ENCODE measurements at places on chromosomes 6 and 20. TPM values are rescaled to one million over a fixed set of nuclear protein-coding genes. Genes with fewer than 3 reads are reported as not detected.

DNA sequence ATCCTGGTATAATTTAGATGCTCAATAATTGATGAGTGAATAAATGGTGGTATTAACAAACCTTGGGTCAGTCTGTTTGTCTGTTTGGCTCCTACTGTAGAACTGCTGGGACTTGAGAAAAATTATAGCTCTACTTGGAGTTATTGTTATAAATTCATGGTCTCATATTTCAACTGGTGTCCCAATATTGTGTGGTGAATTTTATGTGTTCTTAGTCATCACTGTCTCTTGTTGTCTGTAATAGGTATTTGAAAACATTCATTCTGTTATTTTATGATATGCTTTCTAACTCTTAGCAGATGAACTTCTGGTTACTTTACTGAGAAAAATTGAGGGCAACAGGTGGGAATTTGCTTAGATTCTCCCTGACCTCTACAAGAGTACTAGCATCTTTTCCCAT lies 221.4 kb downstream of the CDKAL1 start:
- DNase-seq, result no peak

The RIN2 gene
- total RNA-seq, result 55.7 TPM

DNA sequence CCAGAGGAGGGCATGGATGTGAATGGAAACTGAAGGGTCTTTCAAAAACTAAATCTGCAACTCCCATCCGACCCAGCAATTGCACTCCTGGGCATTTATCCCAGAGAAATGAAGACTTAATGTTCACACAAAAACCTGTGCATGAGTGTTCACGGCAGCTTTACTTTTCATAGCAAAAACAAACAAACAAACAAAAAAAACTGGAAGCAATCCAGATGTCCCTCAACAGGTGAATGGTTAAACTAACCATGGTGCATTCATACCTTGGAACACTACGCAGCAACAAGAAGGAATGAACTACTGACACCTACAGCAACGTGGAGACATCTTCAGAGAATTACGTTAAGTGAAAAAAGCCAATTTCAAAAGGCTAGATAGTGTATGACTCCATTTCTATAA lies 32.2 kb downstream of the PMEPA1 start:
- DNase-seq, result no peak

DNA sequence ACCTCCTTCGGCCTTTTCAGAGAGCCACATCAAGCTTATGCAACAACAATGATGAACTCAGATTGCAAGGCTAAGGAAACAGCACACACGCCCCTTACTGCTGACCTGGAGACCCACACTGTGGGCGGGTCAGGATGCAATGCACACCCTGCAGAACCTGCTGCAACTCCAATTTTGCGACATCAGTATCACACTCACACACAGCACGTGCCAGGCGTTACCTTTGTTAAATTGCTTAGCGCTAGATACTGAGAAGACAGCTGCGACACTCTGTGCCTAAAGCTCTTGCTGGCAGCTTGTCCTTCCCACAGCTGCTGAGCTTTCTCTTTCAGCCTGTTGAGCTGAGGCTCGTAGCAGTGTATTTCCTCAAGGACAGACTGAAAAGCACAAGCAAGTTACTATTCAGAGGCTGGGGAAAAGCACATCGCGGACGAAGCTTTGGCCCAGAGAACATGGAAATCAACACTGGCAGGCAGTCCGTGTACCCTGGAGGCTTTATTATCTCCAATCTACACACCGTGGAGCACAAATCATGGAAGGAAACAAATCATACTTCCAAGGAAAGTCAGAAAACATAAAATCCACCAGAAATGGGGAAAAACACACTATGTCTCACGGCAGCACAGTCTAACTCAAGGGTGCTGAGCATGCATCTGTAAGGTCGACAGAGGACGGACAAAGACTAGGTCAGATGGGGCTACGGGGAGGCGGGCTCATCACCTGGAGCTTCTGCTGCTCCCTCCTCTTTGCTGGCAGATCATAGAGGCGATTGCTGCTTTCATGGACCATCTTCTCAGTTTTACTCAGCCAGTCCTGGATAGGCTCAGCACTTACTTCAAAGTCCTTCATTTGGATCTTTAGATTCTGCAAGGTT lies 268.2 kb downstream of the SYNE1 start:
- no peak for DNase-seq

The POM121L2 gene
- not detected for total RNA-seq

DNA sequence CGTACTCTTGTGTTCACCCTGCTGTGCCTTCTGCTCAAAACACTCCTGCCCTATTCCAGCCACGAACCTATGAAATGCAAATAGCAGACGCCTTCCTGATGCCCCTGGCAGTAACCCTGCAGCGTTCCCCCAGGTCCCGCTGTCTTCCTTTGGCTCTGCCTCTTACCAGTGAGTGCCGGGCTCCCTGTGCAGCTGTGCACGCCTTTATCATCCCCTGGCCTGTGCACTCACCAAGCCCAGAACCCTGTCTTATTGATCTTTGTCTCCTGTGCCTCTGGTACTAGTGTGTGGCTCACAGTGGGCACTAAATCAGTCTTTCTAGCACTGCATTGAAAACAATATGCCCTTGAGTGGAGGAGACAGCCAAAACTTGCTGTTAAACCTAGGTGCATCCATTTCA lies 19.7 kb downstream of the ZDHHC14 start:
- no peak for DNase-seq

GRCh38 chr6:42756722-42757121 lies 10.8 kb upstream of the TBCC start:
- no peak for DNase-seq

The APOM gene
- total RNA-seq, result 1.2 TPM

- DNase-seq, result no peak
These were observed 6.5 kb downstream of the FUT9 start for GRCh38 chr6:96022225-96022624.

The CASS4 gene
- total RNA-seq, result under 0.01 TPM

Measured in osteoblast (primary cell).